ENCODE measurements at places on chromosomes 2 and 18. TPM values are rescaled to one million over a fixed set of nuclear protein-coding genes. Genes with fewer than 3 reads are reported as not detected.

GRCh38 chr2:190043441-190043840 is 19.1 kb downstream of the MSTN start:
- no peak for DNase-seq

GRCh38 chr2:105409717-105410116 is 10.9 kb upstream of the FHL2 start:
- no peak for DNase-seq

The SOWAHC gene
- not detected for total RNA-seq

The RGPD3 gene
- total RNA-seq: not detected

The ALKAL2 gene
- total RNA-seq: not detected
